ENCODE measurements at places on chromosomes 16 and 17.

DNA sequence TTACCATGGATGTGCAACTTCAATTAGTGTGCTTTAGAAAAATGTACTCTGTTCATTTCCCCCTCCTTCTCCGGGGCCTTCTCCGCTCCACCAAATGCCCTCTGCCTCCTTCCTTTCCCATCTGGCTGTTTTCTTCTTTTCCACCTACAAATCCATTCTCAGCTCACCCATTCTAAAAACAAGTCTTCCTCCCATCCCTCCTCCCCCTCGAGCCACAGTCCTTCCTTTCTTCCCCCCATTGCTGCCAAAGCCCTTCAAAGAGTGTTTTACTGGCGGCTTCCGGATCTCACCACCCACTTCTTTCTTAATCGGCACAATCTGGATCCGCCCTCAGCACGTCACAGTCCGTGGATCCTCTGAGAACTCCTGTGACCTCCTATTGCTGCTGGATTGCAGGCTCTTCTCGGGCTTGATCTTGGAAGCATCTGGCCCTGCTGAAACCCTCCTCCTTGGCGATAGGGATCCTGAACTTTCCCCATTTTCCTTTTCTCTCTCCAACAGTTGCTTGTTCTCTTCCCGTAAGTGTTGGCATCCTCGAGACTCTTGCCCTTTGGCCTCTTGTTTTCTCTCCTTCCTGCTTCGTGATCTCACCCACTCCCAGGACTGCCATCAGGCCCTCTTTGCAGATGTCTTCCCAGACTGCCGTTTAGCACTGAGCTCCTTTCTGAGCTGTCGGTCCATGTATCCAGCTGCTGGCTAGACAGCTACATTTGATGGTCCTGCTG, 36.0 kb upstream of the FBXO47 start:
- no peak for DNase-seq

DNA sequence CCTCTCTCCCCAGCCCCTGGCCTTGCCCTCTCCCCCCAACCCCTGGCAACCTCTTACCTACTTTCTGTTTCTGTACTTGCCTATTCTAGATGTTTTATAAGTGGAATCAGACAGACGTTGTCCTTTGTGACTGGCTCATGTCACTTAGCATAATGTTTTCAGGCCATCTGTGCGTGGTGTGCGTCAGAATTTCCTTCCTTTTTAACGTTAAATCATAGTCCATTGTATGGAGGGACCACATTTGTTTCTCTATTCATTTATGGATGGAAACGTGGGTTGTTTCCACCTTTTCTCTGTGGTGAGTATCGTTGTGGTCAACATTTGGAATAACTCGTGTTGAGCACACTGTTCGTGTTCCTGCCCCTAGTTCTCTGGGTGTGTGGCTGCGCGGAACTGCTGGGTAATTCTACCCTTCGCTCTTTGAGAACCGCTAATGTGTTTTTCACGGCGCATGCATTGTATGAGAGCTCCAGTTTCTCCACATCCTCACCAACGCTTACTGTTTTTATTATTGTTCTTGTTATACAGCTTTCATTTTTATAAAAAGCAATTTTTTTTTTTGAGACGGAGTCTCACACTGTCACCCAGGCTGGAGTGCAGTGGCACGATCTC, 26.3 kb downstream of the ACTG1 start:
- no peak for DNase-seq

DNA sequence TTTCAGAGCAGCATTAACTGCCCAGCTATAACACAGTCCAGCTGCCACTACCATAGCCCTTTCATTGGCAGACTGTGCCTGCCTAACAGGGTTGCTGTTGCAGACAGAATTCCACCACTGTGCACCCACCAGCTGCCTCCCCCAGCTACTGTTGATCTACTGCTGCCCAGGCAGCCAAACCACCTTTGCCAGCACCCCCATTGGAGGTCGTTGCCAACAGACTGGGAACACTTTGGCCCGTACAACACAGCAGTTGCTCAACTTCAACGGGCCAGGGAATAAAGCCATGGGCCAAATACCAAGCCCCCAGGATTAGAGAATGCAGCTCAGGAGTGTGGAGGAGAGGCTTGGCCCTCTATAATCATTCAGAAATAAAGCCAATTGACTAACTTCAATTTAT, 473.6 kb downstream of the CDH11 start:
- DNase-seq, result no peak

- no peak for DNase-seq
Observed at GRCh38 chr17:47738178-47738577, 5.1 kb downstream of the TBX21 start.

GRCh38 chr16:66660422-66661209, 35.9 kb downstream of the CMTM4 start:
- no peak for DNase-seq

DNA sequence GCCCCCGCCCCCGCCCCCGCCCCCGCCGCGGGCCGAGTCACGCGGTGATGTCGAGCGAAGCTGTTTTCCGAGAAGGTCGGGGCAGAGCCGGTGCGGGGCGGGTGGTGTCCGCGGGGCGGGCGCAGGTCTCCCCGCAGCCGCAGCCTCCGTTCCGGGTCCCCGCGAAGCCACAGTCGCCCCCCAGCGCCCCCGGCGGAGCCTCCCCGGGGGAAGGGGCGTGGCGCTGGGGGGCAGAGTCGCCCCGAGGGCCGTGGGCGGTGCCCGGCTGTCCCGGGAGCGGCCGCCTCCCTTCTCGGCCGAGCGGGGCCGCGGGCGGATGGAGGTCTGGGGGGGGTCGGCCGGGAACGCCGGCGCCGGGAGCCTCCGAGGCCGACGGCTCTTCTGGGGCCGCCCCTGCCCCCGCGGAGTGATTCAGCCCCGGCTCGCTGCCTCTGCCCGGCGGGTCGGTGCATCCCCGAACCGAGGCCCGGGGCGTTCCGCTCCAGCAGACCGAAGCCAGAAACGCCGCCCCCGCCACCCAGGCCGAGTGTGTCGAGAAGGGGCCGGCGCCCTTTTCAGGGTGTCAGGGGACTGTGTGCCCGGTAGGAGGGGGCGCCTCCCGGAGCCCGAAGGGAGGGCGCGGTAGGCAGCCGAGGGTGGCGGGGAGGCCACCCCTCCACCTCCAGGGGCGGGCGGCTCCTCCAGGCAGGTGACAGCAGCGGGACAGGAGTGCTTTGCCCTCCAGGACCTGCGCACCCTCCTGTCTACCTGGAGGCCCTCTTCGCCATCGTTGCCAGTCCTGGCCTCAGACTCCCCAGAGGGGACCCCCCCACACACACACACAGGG, 1.7 kb downstream of the METRNL start:
- no peak for DNase-seq

DNA sequence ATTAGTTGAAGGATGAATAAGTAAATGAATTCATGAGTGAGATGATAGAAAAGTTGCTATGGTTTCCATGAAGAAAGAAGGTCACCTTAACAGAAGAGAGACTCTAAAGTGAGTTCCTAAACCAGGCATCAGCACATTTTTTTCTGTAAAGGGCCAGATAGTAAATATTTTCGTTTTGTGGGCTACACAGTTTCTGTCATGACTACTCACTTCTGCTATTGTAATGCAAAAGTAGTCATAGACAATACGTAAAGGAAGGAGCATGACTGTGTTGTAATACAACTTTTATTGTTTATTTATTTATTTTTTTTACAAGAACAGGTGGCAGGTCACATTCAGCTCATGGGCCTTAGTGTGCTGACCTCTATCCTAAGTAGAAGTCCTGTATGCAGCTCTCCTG, 426.1 kb upstream of the DYNLRB2 start:
- no peak for DNase-seq

- no peak for DNase-seq
Observed at GRCh38 chr17:64378890-64379354, 11.7 kb downstream of the PECAM1 start.

- DNase-seq, result no peak
Observed at GRCh38 chr17:58611331-58611730, 80.5 kb downstream of the TEX14 start.

DNA sequence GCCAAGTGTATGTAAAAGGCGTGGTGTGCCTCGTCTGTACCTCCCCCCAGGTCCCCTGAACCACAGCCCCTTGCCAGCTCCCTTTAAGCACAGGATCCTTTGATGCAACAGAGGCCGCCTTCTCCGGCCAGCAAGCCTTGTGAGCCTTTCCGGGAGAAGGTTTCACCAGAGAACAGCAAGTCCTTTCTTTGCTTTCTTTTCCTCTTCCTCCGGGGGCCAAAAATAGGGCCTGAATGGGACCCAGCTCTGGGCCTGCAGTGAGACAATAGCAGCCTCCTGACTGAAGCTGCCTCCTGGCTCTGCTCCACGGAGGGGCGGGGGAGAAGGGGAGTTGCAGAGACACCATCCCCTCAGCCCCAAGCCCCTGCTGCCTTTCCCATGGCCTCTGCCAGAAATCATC, 9.0 kb downstream of the ADGRG1 start:
- DNase-seq, result no peak

DNA sequence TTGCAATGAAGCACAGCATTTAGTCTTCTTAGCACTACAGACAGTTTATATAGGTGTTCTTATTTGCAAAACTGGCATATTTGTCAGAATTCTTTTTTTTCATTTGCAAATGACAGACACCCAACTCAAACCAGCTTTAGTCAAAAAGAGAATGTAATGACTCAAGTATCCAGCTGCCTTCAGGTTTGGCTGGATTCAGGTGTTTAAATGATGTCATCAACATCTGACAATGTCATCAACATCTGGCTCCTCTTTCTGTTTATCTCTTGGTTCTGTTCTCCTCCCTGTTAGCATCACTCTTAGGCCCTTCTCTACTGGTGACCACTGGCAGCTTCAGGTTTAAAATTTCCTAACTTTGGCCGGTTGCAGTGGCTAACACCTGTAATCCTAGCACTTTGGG, 18.9 kb downstream of the TMC5 start:
- DNase-seq, result no peak

GRCh38 chr17:61053469-61053868, 346.2 kb upstream of the TBX2 start:
- no peak for DNase-seq

- DNase-seq, result no peak
Observed at GRCh38 chr17:8123695-8124349, at the start of gene HES7. Gene HES7, minus strand, starts transcription at chr17:8124106. Its CDS starts 22 bp downstream, at chr17:8124084.

DNA sequence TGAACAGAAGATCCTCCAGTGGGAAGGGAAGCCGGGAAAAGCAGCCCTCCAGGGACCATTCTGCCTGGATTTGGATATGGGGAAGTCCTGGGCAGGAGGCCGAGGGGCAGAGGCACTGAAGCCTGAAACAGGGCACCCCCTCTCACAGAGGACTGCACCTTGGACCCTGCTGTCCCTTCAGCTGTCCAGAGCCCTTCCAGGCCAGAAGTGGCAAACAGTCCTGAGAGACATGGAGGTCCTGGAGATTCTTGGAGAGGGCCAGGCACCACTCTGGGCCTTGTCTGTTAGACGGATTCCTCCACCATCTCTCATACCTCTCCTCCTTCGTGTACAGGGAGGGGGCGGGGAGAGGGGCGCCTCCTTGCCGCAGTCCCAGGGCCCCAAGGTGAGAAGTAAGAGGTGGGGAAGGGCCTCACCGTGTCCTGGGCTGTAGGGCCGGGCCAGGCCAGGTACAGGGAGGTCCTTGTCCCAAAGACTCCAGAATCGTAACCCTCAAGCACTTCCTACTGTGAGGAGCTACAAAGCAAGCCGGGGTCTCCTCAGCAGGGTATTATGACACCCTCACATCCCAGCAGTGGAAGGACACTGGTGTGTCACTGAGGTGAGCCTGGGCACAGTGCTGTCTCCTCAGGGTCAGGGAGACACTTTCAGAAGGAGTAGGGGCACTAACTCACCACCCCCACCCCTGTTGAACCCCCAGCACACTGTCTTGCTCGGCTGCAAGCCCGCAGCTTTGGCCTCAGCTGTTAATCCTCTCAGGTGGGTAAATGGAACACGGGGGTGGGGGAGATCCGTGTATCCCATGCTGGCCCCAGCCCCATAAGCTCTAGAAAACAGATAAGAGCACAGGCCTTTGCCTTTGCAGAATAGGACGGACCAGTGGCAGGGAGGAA, 16.6 kb upstream of the TBX2 start:
- no peak for DNase-seq

DNA sequence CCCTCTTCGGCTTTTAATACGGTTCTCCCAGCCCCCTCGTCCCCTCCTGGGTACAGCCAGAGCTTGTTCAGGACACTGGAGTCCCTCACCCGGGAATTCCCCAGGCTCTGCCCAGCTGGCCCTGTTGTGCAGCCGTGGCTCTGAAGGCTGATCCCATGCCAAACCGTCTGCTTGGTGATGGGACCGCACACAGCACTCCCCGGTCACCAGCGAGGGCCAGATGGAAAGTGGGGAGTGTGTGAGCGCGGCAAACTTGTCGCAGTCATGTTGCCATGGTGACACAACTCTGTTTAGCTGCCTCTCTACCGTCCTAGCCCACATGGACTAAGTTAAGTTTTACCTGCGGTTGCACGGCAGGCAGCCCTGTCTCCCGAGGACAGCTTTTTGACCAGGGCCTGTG, 107.9 kb downstream of the RAP1GAP2 start:
- no peak for DNase-seq

- DNase-seq, result no peak
Observed at GRCh38 chr17:65231086-65231485, 93.9 kb downstream of the RGS9 start.

DNA sequence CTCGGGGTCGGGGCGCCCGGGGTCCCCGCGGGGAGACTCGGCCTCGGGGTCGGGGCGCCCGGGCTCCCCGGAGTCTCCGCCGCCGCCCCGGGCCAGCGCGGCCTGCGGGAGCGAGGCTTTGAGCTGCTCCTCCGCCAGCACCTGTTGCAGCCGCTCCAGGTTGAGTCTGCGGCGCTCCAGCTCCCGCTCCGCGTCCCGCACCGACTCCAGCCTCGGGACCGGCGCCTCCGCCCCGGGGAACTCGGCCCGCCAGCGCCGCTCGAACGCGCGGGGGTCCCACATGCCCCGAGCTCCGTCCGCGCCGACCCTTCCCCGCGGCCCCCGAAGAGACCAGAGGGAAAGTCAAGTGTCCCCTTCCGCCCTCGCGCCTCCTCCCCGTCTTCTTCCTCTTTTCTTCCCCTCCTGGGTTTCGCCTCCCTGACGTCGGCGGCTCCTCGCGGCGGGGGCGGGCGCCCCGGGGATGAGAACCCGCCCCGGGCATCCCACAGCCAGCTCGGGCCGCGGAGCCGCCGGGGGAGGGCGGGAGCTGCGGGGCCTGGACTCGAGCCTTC, 40.8 kb upstream of the BHLHA9 start:
- DNase-seq, result no peak

GRCh38 chr16:87190288-87191230, 126.6 kb downstream of the C16orf95 start:
- no peak for DNase-seq

DNA sequence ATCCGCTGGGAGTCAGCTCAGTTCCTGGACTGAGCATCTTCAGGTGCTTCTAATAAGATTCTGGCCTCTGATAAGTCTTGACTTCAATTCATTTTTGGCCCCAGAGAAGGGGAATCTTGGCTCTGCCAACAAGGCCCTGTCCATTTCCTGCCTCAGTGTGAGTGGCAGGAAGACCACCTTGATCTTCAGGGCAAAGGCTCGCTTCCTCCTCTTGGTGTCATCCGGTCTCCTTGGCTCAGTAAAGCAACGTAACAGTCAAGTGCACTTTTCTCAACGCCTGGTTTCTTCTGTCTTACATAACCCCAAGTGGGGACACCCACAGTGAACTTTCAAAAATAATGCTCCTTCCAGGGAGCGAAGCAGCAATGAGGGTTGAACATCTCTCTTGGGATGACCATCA, 169.8 kb downstream of the PRKCB start:
- no peak for DNase-seq

GRCh38 chr17:83018658-83019193, 60.7 kb upstream of the METRNL start:
- DNase-seq, result no peak

Measured in NCI-H1436 treated with DMSO at 0.1 percent for 48 hours (cell line).